ENCODE measurements at places on chromosomes 7 and 10.

- DNase-seq, result no peak
These were observed 54.1 kb downstream of the KCNMA1 start for GRCh38 chr10:77583527-77583926.

DNA sequence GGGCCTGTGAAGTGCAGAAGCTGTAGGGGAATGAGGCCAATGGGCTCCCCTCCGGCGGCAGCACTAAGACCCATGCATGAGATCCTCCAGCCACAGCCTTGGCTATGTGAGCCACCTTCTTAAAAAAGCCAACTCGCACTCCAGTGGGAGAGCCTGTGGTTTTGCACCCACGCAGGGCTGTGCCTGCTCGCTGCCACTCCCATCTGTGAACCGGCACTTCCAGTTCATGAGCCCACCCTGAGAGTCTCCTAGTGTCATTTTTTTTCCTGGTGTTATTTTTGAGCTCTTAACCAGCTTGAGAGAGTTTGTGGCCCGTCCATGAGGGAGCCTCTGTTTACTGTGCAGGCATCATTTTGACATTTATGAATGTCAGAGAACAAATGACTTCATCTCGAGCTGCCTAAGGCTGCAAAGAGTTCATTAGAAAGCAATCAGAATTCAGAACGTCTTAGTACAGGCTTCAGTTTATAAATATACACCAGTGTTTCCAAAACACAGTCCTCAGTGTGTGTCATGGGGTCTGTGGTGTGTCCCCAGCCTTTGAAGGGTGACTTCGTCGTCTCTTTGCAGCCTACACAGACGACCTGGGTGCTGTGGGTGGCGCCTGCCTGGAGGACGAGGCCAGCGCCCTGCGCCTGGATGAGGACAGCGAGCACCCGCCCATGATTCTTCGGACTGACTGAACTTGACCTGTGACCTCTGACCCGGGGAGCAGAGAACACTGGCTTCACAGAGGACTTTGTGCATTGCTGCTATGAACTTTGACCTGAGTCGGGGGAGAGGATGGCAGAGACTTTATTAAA, 40.4 kb downstream of the WIPI2 start:
- no peak for DNase-seq

GRCh38 chr7:43513251-43513650, 69.7 kb upstream of the STK17A start:
- peak; percentile 70 for DNase-seq

- DNase-seq, result no peak
These were observed 155.6 kb upstream of the TARP start for GRCh38 chr7:38429057-38429456.

DNA sequence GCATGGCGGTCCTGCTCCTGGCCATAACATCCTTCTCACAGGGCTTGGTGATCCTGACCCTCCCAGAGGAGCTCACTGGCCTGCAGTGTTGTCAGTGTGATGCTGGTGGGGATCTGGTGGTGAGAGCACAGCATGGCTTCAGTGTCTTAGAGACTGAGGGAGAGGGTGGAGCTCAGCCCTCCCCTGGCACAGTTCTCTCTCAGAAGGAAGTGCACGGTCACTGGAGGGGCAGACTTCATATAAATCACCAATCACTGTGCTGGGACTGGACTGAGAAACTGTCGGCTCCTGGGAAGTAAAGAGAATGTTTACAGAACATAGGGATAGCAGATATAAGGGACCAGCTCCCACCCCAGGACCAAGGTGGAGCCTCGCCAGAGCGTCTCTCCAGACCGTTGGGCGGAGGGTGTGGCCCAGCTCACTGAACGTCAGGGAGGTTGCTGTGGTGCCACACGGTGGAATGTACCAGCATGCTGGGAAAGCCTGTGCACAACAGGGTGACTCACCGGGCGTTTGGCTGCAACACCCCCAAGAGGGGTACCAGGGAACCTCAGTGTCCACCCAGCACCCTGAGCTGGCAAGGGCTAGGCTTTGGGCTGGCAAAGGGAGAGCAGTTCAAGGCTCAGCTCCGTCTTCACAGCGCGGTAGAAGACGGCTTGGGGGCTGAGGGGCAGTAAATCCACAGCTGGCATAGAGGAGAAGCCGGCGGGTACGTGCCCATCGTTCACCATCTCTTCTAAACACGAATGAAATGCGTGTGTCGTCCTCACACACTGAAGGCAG, 8.8 kb upstream of the GET4 start:
- no peak for DNase-seq

DNA sequence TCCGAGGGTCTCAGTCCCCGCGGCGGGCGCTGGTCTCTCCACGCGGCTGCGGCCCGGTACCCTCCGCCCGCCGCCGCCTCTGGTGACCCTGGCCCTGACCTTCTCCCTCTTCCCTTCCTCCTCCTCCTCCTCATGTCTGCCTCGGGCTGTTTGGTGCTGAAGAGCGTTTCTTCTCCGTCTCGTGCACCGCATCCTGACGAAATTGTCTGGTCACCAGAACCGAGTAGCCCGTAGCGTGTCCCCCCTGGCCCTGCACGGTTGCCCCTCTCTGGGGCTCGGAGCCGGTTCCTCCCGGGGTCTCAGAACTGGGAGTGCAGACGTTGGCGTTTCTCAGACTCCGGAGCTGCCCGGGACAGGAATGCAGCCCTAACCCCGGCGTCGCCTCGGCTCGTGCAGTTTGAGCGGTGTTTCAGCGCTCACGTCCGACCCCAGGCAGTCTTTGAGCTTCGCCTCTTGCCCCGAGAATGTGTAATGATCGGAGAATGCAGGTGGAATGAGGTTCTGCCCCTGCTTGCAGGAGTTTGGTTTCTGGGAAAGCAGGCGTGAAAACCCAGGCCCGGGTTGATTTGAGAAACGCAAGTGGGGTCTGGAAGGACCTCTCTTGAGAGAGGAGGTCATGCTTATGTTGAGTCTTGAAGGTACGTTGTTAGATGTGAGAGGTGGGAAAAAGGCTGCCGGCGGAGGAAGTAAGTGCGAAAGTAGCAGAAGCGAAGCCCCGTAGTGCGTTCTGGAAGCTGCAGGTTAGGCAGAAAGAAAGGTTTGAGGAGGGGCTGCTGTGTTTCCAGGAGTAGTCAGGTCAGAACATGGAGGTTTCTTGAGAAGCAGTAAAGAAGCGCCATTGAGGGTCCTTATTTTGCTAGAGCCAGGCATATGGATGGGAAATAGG, 743 bp downstream of the RBM17 start:
- DNase-seq, result no peak

DNA sequence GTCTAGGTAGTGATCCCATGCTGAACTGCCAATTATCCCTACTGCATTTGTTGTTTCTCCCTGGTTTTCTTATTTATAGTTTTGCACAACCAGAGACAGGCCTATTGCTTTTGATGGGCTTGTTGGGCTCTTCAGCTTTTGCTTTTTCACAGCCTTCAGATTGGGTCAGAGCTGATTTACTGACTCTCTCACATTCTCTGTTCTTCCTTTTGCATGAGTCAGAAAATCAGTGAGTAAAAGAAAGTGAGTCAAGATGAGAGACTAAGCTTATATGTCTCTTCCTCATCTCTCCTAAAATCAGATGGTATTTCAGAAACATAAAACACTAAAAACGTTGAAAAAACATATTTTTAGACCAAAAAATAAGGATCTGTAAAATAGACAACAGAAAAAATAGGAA, 1135.4 kb downstream of the XPNPEP1 start:
- DNase-seq, result no peak

DNA sequence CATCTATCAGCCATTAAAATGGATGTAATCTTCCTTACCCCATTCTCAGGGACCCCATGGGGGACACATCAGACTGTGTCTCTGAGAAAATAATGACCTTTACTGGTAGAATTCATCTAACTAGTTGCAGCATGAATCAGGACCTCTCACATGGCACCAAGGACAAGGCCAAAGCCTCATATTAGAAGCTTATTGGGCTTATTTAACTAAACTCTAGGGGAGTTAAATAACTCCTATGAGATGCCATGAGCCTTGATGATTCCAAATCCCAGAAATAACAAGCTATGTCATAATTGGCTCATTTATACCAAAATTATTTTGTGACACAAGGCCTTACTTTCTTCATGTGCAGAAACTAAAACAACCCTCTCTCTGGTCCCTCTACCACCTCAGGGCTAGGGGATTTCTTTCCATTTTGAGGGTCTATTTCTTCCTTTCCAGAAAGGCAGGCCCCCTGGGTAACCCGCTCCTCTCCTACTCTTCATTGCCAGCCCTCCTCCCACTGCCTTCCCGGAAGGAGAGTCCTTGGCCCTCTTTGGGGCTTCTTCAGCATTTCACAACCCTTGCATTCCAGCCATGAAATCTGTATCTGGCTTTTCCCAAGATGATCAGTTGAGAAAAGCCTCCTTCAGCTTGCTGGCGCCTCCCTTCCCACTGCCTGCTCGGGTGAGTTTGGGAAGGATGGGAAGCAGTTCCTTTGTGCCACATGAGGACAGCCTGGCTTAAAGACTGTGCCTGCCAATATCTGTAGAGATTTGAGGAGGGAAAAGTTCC, 41.8 kb upstream of the TRIM8 start:
- DNase-seq, result no peak

- DNase-seq, result no peak
These were observed 13.6 kb downstream of the ENTPD7 start for GRCh38 chr10:99672884-99673283.

- DNase-seq, result no peak
These were observed 112.4 kb downstream of the CDK6 start for GRCh38 chr7:92723943-92724342.

GRCh38 chr10:102918817-102919245, 737 bp downstream of the CNNM2 start:
- no peak for DNase-seq

GRCh38 chr10:119608316-119609155, 11.8 kb upstream of the TIAL1 start:
- peak; percentile 48 for DNase-seq

DNA sequence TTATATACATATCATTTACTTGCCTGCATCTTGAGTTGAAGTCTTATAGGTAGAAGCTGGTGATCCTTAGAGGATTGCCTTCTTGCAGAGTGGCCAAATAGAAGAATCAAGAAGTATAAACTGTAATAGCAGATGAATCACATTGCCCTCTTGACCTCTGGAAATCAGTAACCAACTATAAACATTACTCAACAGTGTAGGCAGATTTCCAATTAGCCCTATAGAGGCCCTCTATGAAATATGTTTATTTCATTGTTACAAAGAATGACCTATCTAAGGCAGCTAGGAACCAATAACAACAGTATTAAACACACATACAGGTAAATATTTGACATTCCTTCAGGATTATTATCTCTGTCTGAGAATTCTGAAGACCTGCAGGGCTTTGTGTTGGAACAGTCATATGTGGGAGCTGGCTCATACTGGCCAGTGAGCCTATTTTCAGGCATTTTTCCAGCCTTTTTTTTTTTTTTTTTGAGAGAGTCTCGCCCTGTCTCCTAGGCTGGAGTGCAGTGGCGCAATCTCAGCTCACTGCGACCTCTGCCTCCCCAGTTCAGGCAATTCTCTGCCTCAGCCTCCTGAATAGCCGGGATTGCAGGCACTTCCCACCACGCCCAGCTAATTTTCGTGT, 7.2 kb upstream of the SRI start:
- no peak for DNase-seq

DNA sequence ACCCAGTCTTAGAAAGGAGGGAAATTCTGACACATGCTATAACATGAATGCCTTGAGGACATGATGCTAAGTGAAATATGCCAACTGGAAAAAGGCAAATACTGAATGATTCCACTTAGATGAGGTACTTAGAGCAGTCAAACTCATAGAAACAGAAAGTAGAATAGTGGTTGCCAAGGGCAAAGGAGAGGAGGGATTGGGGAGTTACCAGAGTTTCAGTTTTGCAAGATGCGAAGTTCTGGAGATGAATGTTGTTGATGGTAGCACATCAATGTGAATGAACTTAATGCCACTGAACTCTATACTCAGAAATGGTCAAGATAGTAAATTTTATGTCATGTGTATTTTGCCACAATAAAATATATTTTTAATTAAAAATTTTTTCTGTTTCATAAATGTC, 38.9 kb downstream of the DRGX start:
- DNase-seq, result no peak

DNA sequence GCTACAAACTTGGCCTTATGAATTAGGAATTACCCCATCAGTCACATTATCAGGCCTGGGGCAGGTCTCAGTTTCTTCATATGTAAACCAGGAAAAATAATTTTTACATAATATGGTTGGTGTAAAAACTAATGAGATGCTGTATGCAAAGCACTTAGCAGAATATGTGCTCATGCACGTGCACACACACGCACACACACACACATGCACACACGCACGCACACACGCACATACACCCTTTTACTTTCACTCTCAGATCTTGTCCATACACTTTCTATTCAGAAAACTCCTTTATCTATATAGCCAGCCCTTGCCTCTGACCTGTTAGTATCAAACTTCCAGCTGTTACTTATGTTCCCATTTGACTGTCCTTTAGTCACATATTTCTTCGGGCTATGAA, 92.7 kb downstream of the CREB5 start:
- no peak for DNase-seq

DNA sequence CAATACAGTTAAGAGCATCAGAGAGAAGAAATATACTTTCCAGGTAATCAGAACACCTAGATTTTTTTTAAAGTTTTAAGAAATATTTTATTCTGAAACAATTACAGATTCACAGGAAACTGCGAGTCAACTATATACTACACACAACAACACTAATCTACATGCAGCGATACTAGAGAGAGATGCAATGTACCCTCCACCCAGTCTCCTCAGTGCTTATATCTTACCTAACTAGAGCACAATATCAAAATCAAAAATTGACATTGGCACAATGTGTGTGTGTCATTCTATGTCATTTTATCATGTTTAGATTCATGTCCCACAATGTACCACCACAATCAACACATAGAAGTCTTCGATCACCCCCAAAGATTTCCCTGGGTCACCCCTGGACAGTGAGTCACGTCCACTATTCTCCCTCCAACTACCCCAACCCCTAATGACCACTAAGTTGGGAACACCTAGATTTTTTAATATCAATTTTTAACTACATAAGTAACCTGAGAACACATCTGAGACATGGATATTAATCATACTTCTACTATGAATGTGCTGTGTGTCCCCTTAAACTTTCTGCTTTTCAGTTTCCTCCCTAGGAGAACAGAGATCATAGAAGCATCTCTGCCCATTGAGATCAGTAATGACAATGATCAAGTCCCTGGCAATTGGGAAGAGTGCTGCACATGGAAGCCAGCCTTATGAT, 86.5 kb downstream of the GSAP start:
- no peak for DNase-seq

- DNase-seq, result no peak
These were observed 9.0 kb downstream of the TACR2 start for GRCh38 chr10:69407621-69408301.

- DNase-seq, result no peak
These were observed 441.4 kb downstream of the CNTNAP2 start for GRCh38 chr7:146557971-146558469.

- DNase-seq, result no peak
These were observed 212.2 kb downstream of the ANKRD7 start for GRCh38 chr7:118436663-118437062.

- DNase-seq, result no peak
These were observed 54.3 kb upstream of the SGCE start for GRCh38 chr7:94710256-94710655.

- DNase-seq, result no peak
These were observed 931 bp downstream of the PAPSS2 start for GRCh38 chr10:87660484-87661133.

DNA sequence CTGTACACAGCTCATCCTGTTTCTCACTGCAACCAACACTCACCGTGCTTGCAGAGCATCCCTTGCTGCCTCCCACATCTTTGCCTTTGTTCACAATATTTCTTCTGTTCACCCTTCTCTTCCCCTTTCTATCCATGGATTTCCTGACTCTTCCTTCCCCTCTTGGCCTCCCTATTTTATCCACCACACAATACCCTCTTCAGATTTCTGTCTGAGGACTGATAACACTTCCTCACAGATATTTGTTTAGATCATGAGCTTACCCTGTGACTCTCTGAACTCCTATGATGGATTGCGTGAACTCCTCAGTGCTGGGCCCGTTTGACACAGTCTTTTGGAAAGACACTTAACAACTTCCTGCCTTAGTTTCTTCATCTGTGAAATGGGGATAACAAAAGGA, 62.8 kb upstream of the GPR158 start:
- no peak for DNase-seq

All from pons (tissue), 1 donor.